ENCODE measurements at places on chromosomes 12 and 14.

DNA sequence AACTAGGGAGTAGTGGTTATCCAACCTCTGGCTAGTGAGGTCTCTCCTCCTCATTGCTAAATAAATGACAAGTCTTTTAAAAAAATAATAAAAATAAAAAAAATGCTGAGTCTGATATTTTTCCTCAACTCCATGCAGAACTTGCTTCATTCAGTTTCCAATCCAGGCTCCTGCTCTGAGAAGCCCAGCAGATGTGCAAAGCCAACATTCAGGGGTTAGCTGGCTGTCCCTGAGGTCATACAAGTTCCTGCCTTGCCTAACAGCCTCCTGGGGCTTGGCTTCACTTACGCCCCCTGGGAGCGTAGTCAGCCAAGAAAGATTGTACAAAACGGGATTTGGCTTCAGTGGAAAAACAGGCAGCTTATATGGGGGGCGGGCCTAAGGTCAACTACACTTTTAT lies 23.3 kb downstream of the RTRAF start:
- no peak for DNase-seq

DNA sequence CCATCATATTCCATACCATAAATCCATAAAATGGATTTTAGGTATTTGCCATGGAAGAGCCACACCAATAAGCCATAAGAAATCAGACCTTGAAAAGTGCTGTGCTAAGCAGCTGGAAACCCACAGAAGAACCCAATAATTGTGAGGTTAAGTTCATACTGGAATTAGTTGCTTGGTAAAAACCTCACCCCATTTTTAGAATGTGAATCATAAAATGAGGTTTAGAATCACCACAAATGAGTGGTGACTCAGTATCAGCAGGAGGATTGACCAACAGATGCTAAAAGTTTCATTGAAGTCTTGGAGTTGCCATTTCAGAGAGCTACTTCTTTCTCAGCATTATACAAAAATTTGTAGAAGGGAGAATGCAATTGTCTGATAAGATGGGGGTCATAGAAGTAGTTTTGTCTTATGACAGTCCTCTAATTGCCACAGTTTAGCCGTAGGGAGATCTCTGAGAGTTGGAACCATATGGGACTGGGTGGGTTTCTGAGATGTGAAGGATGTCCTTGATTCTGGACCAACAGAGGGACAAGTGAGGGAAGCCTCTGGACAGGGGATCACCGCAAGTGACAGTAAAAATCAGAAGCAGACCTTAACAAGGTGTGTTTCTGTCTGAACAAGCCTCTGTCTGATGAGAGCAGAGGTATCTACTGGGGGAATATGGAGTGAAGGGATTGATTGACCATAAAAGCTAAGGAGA lies 1.4 kb upstream of the STON2 start:
- DNase-seq: no peak

DNA sequence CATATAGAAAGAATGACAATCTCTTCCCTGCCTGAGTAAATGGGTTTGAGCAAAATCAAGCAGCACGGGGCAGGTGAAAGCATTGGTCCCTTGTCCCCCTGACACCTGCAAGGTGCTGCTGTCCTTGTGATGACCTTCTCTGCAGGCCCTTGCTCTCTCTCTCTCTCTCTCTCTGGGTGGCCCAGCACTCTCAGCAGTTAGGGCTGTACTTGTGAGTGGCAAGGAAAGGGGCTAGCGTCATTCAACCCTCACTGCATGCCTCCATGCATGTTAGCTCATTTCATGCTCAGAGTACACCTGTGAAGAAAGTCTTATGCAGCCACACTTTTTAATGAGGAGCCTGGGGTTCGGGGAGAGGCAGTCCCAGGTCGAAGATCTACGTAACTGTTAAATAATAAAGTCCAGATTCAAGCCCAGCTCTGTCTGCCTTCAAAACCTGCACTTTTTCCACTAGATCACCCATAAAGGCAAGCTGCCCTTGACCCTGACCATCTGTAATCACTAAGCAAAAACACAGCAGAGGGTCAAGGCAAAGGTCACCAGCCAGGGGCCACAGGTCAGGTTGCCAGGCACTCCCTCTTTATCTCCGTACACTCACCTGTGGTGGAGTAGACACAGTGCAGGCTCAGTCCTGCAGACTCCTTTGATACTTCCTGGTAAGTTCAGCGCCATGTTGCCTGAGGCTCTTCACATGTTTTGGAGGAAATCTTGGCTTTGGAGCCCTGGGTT lies 44.9 kb upstream of the CLMN start:
- DNase-seq: no peak

DNA sequence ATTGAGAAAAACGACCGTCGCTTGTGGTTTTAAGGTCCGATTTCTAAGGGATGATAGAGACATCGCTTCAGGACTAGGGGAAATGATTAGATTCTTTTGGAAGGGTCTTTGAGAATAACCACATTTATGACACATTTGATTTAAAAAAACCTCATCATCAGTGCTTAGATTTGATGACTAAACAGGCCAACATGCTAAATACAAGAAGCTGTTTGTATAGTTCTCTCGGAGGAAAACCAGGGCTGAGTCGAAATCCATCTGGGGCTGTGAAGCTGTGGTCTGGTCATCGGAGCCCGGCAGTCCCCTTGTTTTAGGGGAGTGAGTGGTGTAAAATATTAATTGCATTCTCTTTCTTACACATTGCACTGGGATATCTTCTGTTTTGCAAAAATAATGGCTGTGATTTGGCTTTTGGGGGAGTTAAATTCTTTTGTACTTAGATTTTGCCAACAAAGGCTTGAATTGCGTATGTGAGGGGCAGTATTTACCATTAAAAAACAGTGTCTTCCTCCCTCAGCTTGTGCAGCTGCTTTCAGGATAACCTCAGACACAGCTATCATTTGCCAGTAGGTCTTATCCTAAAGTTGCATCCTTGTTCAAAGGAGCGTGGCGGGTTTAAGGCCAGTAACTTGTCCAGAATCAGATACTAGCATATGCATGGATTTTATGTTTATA lies 550 bp downstream of the GNG2 start:
- DNase-seq: no peak

DNA sequence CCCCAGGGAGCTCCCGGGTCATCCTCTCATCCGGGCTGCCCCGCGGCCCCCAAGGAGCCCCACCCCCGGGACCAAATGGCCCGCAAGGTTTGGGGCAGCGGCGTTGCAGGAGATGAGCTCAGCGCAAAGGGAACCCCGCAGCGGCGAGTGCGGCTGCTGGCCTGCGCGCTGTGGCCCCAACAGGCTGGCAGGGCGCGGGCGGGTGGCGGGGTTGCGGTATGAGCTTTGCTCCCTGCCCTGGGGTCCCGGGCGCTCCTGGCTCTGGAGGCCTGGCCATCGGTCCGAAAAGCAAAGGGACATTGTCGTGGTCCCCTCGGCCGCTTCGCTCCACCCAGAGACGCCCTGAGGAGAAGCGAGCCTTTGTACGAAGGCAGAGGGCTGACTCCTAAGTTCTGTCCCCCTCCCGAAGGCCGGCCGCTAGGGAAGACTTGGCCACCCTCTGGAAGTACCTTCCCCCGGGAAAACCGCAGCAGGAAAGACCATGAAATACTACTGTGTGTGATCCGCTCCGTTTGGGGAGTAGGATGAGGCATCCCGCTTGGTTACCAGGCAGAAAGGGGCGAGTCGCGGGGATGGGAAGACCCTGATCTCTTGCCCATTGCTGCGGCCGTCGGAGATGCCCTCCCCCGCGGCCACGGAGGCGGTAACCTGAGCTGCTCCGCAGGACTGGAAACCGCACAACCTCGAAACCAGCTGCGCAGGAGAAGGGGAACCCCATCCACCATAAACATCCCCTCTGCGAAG lies 620 bp upstream of the NID2 start:
- no peak for DNase-seq

DNA sequence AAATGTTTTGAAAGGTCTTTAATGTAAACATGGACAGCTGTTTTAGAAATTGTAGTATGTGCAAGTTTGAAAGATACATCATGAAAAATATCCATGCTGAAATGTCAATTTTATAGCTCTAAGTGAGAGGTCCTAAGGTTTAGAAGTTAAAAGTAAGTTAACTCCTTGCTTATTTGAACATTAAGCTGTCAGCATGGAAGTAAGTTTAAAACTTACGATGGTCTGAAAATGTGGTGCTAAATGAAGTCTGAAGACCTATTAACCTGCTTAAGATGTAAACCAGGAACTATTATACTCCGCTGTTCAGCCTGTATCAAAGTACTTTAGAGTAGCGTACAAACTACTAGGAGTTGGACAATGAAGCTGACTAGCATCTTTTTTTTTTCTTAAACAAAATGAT lies 1082.4 kb downstream of the TMTC2 start:
- DNase-seq: no peak
